ENCODE measurements at places on chromosomes 4 and X. TPM values are rescaled to one million over a fixed set of nuclear protein-coding genes. Genes with fewer than 3 reads are reported as not detected.

DNA sequence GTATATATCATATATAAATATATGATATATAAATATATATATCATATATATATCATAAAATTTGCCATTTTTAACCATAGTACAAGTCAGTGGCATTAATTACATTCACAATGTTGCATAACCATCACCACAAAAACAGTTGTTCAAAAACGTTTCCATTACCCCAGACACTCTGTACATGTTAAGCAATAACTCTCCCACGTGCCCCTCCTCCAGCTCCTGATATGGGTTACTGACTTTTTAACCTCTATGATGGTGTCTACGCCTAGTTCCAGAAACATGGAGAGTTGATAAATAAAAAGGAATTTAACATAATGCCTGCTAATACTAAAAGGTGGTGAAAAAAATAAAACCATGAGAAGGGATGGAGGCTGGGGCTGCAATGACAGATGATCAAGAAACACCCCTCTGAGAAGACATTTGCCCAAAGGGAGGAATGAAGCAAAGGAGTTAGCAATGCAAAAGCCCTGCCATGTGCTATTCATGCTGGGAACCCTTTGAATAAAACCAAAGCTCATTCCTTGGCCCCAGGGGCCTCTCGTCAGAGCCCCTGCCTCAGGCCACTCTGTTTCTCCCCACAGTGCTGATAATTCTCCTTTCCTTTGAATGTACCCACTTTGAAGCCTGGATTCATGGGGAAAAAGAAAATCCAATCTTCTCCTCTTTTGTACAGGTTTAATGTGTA is 144.3 kb downstream of the NWD2 start:
- DNase-seq: no peak
- no peak overlapping the region for H3K4me3 ChIP-seq
- H3K36me3 ChIP-seq: no peaks in the 10 kb centered on the region
- H3K27me3 ChIP-seq: no peaks in the 10 kb centered on the region
- H3K4me1 ChIP-seq: no peaks in the 10 kb centered on the region
- H3K27ac ChIP-seq: no peak overlapping the region

The PDGFC gene
- 17.3 TPM for total RNA-seq

The CCDC110 gene
- total RNA-seq: not detected

The ADGRG4 gene
- 0.83 TPM for total RNA-seq

- no peaks in the 10 kb centered on the region for H3K4me1 ChIP-seq
- peak; percentile 63 for DNase-seq
- no peak overlapping the region for H3K27ac ChIP-seq
- H3K27me3 ChIP-seq: no peaks in the 10 kb centered on the region
- H3K4me3 ChIP-seq: no peak overlapping the region
- no peaks in the 10 kb centered on the region for H3K36me3 ChIP-seq
Measured at GRCh38 chrX:135086197-135086854, 34.0 kb downstream of the ETDB start.

GRCh38 chr4:104064646-104065577 is 345.1 kb upstream of the TACR3 start:
- no peak overlapping the region for H3K27ac ChIP-seq
- no peaks in the 10 kb centered on the region for H3K36me3 ChIP-seq
- no peak overlapping the region for H3K4me3 ChIP-seq
- H3K4me1 ChIP-seq: no peaks in the 10 kb centered on the region
- peak; percentile 44 for DNase-seq
- no peaks in the 10 kb centered on the region for H3K27me3 ChIP-seq

DNA sequence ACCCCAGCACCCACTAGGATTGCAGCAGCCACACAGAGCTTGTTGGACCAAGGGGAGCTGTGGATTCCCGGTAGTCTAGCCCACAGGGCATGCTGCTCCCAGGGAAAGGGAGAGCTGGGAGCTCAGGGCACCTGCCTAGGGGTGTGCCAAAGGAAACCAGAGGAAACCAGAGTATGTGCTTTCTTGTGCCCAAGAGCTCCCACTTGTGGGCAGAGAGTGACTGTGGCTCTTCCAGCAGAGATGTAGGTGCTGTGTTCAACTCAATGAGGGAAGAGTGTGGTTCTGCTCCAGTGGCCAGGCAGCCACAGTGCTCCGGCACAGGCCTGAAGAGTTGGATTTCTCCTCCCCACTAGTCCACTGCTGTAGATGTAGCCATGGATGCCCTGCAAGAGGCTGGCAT is 1050.0 kb upstream of the INTU start:
- H3K27ac ChIP-seq: no peak overlapping the region
- DNase-seq: no peak
- H3K27me3 ChIP-seq: no peaks in the 10 kb centered on the region
- no peak overlapping the region for H3K4me3 ChIP-seq

GRCh38 chr4:118273642-118274041 is 79.2 kb downstream of the PRSS12 start:
- no peaks in the 10 kb centered on the region for H3K4me1 ChIP-seq
- H3K27ac ChIP-seq: no peak overlapping the region
- no peak for DNase-seq
- no peaks in the 10 kb centered on the region for H3K27me3 ChIP-seq
- no peaks in the 10 kb centered on the region for H3K36me3 ChIP-seq

GRCh38 chr4:10442976-10443375 is 14.2 kb downstream of the ZNF518B start:
- peaks cover 30% of the 10 kb centered on the region for H3K36me3 ChIP-seq
- no peak for DNase-seq
- H3K27ac ChIP-seq: no peak overlapping the region
- H3K4me3 ChIP-seq: no peak overlapping the region
- H3K27me3 ChIP-seq: no peaks in the 10 kb centered on the region

Data from Peyer's patch (tissue), 4 donors.